ENCODE measurements at places on chromosomes 13 and 19.

DNA sequence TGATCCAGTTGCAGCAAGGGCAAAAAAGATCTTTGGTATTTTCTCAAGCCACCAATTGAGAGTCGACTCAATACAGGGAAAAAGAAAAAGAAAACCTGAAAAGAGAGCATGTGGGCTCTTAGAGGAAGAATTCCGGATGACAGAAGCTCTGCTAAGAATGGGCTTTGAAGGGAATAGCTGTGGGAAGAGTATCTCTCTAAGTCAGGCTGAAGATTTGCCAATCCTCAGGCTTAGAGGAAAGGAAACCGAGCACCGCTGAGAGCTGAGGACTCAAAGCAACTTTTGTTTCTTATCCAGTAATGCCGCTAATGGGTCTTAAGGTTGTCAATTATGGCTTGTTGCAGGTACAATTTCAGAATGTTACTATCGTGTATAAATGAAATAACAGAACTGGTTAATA is 166.4 kb downstream of the EFNB2 start:
- no peak for DNase-seq

DNA sequence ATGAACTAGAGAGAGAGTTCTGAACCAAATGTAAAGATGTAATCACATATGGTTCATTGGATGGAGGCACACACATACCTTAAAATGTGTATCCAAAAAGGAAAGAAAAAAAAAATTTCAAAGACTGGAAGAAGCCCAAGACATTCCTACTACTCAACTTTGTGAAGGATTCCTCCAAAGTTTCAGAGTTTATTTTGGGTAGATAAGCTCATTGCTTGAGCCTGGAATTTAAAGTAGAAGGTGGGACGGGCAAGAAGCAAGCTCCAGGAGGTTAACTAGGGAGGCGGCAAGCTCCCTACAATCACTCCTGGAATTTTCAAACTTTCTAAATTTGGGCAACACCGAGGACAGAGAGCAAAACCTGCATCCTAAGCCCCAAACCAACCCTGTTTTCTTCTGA is 1.9 kb downstream of the TSHZ3 start:
- DNase-seq: no peak

DNA sequence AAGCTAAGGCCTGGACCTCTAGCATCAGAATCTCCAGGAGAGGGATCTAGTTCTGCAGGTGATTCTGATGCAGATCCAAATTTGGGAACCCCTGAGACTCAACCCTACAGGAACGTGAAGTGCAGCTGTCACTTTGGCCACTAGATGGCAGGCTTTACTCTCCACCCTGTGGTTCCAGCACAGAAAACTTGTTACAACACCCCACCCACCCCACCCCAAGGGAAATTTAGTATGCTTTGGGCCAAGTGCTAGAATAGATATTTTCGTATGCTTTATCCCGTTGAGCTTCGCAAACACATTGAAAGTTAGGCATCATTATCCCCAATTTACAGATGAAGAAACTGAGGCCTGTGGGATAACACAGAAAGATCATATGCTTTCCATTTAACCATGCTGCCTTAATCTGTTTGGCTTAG is 232.0 kb downstream of the B3GLCT start:
- no peak for DNase-seq

- DNase-seq: no peak
Measured at GRCh38 chr13:100989392-100989791, 314.8 kb upstream of the TMTC4 start.

DNA sequence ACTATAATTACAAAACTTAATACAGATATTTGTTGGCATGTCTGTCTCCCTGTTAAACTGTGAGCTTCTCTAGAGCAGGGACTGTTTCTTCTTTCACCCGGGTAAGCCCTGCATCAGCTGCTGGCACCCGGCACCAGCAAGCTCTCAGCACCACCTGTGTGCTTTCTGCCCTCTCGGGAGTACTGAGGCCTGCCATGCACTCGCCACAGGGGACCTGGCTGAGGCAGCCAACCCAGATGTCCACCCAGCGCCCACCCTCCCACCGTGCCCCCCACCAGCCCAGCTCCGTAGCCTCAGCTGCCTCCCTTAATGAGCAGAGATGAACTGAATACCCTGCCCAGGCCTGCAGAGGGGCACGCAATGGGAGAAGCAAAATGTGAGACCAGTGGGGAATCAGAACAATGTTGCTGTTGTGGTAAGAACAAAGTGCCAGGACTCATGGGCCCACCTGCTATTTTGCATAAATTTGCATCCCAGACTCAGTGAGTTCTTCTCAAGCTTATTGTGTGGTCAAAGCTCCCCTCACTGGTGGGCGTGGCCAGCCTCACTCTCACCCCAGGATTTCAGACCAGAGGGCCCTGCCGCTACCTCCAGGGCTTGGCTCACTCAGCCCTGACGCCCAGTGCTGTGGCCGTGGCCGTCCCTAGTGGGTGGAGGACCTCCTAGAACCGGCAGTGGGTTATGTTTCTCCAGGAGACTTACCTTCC is 14.6 kb upstream of the SERPINE3 start:
- no peak for DNase-seq

DNA sequence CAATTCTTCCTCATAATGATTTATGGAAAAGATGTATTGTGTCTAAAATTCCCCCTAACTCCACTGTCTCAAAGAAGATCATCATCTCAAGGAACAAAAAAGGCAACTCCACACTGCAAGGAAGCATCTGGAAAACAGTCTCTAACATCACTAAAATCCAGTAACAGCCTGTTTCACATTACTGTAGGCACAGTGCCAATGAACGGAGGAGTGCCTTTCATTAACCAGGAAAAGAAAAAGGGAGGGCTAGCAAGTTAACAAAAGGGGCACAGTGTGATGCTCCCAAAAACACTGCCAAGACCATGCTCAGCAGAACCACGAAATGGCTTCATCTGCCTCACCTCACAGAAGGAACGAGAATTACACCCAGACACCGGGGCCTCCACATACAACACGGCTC is 8.5 kb downstream of the TMTC4 start:
- DNase-seq: no peak

DNA sequence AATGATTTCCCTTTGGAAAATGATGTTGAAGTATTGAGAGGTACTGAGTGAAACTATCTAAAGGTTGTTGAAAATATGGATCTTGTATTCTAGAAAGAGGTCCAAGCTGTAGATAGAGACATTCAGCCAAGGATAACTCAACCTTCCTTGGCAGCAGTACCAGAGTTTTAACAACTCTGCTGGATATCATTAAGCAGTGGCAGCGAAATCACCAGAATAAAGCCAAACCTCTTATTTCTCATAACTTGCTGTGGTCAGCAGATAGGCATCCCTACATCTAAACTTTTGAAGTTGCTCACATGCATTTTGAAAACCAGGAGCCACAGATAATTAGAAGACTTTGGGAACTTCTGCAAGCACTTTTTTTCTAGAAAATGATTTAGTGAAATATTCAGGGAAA is 559.8 kb downstream of the IRS2 start:
- DNase-seq: no peak

GRCh38 chr19:38629568-38629967 is 10.6 kb downstream of the EIF3K start:
- no peak for DNase-seq

DNA sequence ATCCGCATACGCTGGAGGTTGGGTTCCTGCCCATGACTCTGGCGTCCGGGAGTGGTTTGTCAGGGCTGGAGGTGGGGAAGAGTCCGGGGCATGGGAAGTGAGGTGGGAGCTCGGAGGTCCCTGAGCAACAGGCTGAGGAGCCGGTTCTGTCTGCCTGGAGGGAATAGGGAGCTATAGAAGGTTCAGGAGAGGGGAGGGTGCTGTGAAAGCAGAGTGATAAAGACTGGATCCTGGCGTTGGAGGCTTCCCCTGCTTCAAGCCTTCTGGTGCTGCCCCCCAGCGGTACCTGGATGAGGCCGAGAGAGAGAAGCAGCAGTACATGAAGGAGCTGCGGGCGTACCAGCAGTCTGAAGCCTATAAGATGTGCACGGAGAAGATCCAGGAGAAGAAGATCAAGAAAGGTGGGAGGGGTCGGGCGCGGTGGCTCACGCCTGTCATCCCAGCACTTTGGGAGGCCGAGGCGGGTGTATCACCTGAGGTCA is 2.6 kb downstream of the HMG20B start:
- DNase-seq: peak; percentile 36

- DNase-seq: no peak
Measured at GRCh38 chr13:85080691-85081090, 718.5 kb downstream of the SLITRK6 start.

DNA sequence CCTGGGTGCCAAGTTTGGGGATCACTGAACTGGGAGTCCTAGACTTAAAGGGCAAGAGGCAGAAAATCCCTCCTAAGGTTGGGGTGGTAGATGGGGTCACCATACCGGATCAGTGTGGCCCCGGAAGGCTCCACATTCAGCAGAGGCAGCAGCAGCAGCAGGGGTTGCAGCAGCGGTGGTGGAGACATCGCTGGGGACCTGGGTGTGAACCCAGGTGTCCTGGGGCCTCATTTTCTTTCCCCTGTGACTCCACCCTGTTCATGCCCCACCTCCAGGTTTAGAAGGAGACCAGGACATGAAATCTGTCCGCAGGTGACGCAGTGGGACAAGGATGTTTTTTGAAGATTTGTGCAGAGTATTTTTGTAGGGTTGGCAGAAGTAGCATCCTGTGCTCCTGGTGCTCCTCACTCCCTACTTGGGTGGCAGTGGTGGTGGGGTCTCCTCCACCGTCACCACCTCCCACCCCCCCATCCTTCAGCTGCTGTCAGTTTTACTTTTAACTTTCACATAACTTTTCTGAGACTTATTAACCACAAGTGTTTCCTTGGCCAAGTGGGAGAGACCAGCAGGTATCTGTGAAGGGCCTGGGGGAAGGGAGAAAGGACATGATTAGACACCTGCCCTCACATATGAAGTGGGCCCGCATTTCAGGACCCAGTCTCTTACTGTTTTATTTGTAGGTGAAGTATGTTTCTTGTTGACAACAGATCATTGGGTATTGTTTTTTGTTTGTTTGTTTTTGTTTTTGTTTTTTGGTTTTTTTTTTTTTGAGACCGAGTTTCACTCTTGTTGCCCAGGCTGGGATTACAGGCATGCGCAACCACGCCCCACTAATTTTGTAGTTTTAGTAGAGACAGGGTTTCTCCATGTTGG is at the start of gene NAPSA:
Gene NAPSA (minus strand): TSS at position 206 of the 873 bp plus-strand sequence. CDS start 18 bp downstream, at position 188.
- no peak for DNase-seq

DNA sequence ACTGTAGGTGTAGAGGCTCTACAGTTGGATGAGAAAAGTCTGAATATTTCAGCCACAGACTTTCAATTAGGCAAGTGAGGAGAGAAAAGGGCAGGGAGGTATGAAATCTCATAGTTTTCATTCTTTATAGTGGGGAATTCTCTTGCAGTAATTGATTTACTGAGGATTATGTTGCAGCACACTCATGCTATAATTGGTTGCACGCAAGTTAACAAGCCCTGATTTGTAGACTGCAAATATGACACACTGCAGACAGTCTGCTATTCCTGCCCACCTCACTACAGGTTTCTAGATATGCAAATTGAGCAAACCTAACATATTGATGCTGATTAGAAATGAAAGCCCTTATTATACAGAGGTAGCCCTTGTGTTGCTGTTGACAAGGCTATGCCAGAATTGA is 139.4 kb downstream of the LHFPL6 start:
- DNase-seq: no peak

- DNase-seq: no peak
Measured at GRCh38 chr13:73851104-73851503, 283.1 kb downstream of the KLF12 start.

DNA sequence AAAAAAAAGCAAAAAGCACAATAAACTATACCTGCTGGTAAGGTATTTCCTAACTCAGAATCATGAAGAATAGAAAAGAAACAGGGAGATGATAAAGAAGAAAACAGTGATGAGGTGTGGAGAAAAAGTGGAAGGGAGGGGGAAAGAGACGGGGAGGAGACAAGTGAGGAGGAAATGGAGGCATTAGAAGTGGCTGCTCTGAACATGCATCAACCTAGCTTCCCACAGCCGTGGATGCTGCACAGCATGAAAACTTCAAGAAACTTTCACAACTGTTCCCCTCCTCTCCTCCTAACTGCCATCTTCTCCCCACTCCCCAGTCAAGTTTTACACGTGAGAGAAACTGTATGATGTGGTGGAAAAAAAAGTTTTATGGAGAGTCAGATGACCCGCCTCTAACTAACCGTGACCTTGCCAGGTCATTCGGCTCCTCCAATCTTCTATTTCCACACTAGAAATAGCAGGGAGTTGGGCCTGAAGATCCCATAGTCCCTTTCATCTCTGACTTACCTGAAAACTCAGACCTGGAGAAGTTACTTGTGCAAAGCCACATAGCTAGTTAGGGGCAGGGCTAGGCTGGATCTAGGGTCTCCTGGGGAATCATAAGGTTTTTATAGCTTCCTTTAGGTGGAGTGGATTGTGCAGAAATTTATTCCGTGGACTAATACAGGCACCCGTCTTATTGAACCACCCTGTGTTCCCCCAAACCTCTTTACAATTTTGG is 461.9 kb downstream of the KLF5 start:
- DNase-seq: no peak

DNA sequence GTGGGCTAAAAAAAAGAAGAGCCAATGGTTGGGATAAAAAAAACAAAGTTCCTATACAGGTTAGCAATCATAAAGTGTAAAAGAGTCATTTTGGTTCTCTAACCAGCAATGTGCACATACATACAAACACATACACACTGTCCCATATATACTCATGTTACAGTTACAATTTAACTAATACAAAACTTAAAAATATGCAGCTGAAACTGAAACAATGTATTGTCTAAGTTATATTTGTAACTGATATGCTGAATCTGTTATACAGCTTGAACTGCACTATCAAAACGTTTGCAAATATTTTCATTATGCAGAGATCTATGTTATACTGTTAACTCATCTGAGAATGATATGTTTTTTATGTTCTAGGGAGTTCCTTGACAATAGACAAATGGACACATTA is 173.7 kb downstream of the KLF12 start:
- no peak for DNase-seq

GRCh38 chr13:98890925-98891324 is 86.9 kb downstream of the DOCK9 start:
- no peak for DNase-seq

- DNase-seq: no peak
Measured at GRCh38 chr19:23093832-23094231, 23.0 kb upstream of the ZNF730 start.

- DNase-seq: peak; percentile 85
Measured at GRCh38 chr19:39032063-39032918, at the start of gene FBXO27. Gene FBXO27 (minus strand): TSS chr19:39032549. CDS start chr19:39032227, 322 bp downstream.

DNA sequence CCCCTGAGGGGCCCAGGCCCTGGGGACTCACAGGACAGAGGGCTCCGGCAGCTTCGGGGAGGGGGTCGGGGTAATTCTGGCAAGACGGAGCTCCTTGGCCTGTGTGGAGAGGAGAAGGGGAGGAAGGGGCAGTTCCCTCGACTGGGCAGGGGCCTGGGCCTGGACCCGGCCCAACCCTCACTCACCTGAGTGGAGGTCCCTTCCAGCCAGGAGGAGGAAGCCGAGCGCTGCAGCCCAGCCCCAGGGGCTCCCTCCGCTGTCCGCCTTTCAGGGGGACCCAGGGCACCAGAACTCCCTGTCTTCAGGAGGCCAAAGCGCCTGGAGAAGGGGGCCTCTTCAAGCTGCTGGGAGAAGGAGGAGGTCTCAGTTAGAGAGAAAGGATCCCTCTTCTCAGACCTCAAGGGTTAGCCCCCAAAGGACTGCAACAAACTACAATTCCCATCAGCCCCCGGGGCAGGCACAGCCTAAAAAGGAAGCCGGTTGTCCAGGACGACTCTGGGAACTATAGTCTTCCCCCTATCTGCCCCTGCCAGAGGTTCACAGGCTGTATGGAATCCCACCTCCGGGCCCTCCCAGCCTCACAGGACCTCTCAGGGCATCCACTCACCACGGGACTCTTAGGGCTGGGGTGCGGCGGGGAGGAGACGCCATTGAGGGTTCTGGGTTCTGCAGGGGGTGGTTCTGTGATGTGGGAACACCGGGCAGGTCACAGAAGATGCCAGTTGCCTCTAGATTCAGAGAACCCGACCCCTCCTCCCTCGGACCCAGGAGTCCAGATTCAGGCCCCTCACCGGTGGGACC is 19.8 kb downstream of the EPS8L1 start:
- no peak for DNase-seq
